ENCODE measurements at places on chromosomes 16 and 17.

GRCh38 chr17:60525685-60526514 is at the start of gene APPBP2:
Gene APPBP2 (minus strand): TSS chr17:60526242. CDS start chr17:60525931, 311 bp downstream.
- peak; percentile 34 for DNase-seq

- no peak for DNase-seq
Observed at GRCh38 chr17:27521281-27522027, 65.2 kb downstream of the KSR1 start.

GRCh38 chr17:72416054-72416675 is 295.3 kb downstream of the SOX9 start:
- DNase-seq = no peak

GRCh38 chr17:75205793-75206163 is 299 bp downstream of the NUP85 start:
- DNase-seq = no peak

- DNase-seq = no peak
Observed at GRCh38 chr16:23014592-23014991, 134.7 kb downstream of the USP31 start.

DNA sequence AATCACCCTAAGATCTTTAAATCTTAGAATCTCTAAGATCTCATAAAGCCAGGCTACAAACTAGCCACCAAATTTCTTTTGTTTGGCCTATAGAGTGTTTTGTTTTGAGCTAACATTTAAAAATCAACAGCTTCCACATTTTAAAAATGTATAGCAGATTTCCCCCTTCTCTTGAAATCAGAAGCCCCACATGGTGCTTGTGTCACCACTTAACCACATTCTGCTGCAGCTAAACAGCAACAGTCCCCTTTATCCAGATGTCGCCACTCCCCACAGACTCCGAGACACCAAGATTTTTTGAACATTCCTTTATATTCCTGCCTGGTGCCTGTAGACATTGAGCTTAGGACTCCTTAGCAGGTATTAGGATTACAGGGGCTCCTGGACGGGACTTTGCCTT is 16.0 kb downstream of the GUCY2D start:
- DNase-seq = no peak

DNA sequence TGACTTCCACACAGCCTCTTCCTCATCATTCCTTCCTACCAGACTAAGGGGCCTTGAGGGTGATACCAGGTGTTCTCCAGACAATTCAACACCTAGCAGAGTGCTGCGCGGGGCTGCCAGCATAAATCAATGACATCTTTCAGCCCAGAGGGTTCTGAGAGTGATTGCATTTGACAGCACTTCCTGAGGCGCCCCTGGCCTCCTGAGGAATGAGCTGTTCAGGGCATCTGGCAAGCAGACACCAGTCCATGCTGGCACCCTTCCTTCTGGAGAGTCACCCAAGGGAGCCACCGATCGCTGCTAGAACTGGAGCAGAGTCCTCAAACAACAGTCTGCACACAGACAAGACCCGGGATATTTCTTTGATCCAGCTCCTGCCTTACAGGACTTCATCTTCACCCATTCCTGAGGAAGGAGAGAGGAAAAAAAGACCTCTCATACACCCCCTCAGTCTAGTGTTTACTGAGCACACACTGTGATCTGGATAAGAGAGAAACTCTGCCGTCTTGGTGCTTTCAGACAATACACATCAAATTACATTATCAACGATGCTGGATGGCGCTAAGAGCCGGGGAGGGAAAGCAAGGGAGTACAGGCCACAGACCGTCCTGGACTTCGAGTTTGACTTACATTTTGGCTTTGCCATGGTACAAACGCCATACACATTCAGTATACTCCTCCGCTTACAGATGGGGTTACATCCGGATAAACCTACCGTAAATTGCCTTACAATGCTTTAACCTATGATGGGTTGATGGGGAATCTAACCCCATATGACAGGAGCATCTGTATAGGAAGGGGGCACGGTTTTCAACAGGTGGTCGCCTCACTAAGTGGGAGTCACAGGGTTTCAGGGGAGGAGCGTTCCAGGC is 23.0 kb downstream of the NPTX1 start:
- DNase-seq = no peak
